ENCODE measurements at places on chromosomes 7 and 10.
A peak's percentile ranks its signal among the peaks of the same experiment; 100 is the strongest.

DNA sequence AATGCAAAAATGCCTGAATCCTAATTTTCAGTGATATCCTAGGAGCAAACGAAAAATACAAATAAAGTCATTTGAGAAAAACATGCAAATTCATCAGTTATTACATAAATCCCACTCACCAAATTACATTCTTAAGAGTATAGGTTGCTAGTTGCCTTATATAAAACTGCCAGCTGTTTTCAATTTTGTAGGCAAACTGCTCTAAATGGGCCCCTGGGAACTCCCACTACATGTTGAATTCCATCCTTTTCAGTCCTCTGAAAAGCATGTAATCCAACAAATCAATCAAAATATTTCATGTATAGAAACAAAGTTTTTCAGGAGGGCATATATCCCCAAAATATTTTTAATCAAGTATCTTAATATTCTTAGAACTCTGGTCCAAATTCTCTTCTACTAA lies 2.1 kb upstream of the JMJD1C start:
- DNase-seq = no peak

GRCh38 chr7:139389091-139389490 lies 29.4 kb downstream of the LUC7L2 start:
- no peak for DNase-seq

GRCh38 chr7:18552316-18552916 lies 56.9 kb downstream of the HDAC9 start:
- no peak for DNase-seq

- no peak for DNase-seq
Observed at GRCh38 chr7:90931986-90932916, 332.0 kb upstream of the FZD1 start.

- DNase-seq = no peak
Observed at GRCh38 chr10:132754071-132754470, 31.9 kb downstream of the NKX6-2 start.

DNA sequence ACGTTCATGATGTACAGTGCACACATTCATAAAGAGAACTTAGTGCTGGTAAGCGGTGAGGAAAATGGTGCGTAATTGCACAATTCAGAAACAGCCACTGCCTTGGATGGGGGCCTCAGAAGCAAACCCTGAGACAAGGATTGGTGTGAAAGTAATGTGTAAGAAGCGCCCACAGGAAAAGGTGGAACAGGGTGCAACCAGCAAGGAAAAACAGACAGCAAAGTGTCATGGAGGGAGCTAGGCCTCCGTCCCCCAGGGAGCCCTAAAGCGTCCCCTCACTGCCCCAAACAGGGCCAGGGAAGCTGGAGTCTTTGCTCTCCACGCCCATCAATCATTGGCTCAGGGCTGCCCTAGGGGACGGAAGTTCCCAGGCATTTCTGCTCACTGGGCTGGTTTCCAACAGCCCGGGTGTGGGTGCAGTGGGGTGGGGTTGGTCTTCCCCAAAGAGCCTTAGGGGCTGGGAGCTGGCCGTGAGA lies 9.6 kb upstream of the C10orf105 start:
- peak; percentile 81 for DNase-seq

DNA sequence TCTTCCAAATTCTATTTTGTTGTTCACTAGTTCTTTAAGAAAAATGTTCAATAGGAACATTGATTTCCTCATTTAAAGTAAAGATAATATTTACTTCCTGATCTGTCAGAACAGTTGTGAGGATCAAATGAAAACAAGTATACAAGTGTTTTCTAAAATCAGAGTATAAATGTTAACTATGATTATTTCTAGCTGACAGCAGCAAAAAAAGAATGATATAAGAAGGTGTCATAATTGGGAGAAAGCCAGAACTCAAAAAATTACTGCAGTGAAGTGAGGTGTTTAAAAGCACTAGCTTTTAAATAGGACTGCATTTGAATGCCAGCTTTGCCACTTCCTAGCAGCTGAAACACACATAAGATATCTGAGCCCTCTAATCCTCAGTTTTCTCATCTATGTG lies 283.3 kb downstream of the RNLS start:
- no peak for DNase-seq

DNA sequence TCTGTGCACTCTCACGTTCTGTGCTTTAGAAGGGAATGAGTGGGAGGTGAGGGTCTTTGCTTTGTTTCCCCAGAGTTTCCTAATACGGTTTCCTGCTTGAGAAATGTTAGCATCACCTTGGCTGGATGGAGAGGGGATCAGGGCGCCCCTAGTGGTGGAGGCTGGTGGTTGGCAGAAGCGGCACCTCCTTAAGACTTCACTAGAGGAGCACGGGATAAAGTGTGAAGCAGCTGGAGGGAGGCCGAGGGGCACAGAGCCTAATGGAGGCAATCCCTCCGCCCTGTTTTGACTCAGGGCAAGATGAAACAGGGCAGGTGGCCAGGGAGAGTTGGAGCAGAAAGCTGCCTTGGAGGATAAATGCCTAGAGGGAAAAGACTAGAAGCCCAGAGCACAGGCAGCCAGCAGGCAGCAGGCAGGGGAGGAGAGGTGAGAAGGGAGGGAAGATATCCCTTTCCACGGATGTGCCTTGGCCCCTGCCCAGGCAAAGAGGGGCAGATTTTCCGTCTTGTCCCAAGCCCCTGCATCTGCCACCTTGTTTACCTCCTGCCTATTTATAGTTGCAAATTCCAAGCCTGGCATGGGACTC lies 56.0 kb upstream of the BTRC start:
- DNase-seq = no peak

GRCh38 chr10:130301021-130301892 lies 165.1 kb downstream of the GLRX3 start:
- no peak for DNase-seq

GRCh38 chr10:49081547-49082275 lies 33.6 kb downstream of the VSTM4 start:
- DNase-seq = no peak

DNA sequence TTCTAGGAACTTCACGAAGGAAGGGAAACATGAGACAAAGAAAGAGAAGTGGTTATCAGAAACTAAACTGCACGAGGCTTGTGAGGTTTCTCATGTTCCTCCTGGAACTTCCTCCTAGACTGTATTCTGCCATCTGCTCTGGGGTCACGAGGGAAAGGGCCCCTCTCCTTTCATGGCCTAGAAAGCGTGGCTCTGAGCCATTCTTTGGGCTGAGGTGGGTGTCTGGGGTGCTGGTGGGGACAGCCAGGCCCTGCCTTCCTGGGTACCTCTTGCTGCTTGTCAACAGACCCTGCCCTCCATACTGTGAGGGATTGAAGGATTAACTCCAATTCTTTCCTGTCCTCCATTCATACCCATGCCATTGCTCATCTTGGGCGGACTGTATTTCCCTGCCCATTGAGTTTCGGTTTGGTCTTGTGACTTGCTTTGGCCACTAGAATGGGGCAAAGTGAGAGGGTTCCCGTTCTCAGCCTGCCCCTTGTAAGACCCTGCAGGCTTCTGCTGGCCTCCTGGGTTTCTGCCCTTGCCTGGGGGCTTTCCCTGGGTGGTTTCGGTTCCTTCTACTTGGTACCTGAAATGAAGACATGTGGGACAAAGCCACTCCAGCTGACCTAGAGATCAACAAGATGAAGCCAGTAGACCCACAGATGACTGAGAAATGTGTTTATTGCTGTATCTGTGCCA lies 14.9 kb upstream of the GIMAP8 start:
- no peak for DNase-seq

DNA sequence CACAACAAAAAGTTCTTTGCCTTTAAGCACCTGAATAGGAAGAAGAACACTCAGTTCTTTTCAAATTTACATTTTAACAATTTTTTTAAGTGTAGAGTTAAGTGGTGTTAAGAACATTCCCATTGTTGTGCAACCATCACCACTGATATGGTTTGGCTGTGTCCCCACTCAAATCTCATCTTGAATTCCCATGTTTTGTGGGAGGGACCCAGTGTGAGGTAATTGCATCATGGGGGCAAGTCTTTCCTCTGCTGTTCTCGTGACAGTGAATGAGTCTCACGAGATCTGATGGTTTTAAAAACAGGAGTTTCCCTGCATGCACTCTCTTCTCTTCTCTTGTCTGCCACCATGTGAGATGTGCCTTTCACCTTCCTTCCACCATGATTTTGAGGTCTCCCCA lies 155.7 kb downstream of the PLXNA4 start:
- DNase-seq = no peak

GRCh38 chr10:50431791-50432190 lies 180.5 kb upstream of the ASAH2 start:
- no peak for DNase-seq

DNA sequence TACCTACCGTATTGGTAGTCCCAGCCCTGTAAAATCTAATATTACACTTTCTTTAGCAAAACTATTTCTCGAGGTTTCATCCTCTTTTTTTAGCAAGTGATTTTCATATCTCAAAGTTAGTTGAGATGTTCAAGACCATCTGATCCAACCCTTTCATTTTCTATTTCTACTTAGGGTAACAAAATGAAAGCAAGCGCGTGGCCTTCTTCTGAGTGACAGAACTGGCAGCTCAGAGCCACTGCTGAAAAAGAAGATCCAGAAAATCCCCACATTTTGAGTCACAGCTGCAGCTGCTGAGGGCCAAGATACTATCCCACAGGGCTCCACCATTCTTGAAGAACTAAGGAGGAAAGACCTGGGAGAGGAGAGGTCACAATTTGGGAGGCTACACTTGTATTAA lies 24.8 kb upstream of the ZNF800 start:
- no peak for DNase-seq

DNA sequence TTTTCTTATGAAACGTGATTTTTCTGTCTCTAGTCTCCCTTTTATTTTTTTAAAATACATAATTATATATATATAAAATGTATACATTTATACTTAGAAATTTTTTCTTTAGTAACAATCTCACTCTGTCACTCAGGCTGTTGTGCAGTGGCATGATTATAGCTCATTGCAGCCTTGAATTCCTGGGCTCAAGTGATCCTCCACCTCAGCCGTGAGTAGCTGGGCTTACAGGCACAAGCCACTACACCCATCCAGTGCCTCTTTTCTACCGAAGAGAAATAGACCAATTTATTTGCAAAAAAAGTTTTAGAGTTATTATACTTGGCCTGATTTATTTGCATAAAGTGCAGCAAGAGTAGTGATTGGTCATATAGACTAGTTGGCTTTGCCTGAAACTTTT lies 72.2 kb downstream of the MAPK8 start:
- no peak for DNase-seq

DNA sequence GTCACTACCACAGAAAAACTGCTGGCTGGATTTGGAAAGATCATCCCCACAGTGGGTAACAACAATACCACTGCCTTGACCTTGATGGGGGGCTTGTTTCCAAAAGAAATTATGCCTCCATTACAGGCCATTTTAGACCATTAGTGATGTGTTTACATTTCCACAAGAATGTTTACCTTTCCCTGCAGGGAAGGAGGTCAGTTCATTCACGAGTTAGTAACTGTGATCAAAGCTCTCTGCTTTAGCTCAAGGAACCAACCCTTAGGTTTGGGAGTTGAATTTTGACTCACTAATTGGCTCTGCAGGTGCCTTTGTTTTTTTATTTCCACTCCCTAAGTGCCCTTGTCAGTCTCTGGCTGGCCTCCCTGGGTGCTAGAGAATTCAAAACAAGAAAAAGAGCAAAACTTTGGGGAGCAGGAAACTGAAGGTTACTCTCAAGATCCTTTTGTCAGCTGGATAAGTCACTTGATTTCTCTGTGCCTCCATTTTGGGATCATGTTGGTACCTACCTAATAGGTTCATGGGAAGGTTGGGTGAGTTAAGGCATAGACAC lies 41.1 kb upstream of the NUPR2 start:
- DNase-seq = no peak

DNA sequence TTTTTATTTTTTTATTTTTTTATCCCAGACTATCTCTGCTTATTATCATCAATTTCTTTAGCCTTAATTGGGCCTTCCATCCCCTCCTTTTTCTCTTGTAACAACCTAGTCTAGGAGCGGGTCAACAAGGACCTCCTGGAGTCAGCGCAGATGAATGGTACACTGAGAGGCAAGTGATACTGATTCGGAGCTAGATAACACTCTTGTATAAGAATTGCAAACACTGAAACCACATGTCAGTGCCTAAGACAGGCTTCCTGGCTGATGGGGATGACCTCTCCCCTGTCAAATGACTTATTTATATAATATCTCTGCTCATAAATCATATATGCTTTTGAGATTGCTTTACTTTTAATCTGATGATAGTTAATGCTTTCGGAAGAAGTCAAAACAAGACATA lies 22.7 kb downstream of the BPGM start:
- no peak for DNase-seq

GRCh38 chr10:71314028-71314693 lies 4.9 kb upstream of the SLC29A3 start:
- DNase-seq = no peak

DNA sequence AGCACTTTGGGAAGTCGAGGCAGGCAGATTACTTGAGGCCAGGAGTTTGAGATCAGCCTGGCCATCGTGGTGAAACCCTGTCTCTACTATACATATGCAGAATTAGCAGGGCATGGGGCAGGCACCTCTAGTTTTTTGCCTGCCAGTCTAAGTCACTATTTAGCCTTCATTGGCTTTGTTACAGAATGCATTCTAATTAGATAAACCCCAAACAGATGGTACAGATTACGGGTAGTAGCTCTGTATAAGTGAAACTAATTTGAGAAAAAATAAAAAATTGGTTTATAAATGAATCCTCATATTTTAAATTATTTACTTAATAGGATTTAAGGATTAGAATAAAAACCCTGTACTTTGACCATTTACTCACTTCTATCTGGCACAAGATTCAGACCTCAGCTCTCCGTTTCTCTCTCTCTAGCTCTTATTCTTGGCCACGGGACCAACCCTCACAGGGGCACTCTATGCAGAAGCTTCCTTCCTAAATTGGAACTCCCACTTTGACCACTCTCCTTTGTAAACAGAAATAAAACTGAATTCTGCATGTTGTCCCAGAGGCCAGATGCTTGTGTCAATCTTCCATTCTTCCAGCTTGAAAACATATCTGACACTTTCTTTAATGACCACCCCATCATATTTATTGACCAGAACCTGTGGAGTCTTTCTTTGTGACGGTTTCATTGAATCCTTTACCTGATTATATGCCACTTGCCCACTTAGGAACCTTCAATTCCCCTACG lies 26.8 kb downstream of the BET1 start:
- DNase-seq = no peak

- DNase-seq = no peak
Observed at GRCh38 chr7:20165146-20165510, 52.1 kb downstream of the MACC1 start.

- no peak for DNase-seq
Observed at GRCh38 chr7:155458111-155458877, at the start of gene EN2. Gene EN2, plus strand, starts transcription at chr7:155458129. Its CDS starts 249 bp downstream, at chr7:155458378.

GRCh38 chr10:26628395-26628794 lies 69.1 kb upstream of the PDSS1 start:
- no peak for DNase-seq
